ENCODE measurements at places on chromosomes 4 and X.
A peak's percentile ranks its signal among the peaks of the same experiment; 100 is the strongest.

- DNase-seq, result no peak
These were observed 9.1 kb downstream of the CHRDL1 start for GRCh38 chrX:110786486-110786885.

DNA sequence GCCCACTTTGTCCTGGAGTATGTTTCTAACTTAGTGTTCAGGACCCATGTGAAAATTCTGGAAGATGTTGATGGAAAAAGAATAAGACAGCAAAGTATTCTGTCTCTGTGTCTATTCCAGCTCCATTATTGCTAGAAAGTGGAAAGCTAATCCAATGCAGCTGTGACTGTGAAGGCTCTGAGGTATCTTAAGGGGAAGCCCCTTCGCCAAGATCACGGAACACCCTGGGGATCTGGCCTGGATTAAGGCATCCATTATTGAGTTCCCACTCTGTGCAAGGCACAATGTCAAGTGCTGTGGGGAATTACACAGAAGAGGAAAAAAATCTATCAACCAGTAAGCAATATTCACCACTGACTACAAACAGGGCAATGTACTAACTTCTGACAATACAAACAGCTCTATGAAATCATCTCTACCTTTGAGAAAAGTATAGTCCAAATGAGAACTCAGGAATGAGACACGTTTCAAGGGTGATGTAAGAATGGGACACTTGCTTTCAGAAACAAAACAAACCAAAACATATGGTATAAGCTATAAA lies 222.1 kb downstream of the LDB2 start:
- no peak for DNase-seq

DNA sequence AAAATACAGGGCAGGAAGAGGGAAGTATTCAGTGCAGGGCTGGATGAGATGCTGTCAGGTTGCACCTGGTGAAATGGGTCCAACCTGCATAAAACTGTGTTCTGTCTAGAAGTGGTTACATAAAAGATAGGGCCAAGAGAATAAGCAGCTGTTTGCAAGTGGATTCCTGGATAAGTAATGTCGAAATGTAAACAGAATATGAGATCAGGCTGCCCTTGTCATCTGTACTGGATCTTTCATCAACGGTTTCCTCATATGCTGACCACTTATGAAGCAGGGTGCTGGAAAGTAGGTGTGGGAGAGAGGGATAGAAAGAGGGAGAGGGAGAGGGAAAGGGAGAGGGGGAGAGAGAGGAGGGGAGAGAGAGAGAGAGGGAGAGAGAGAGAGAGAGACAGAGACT lies 349.8 kb upstream of the CPEB2 start:
- DNase-seq, result no peak

- DNase-seq, result no peak
These were observed 706.5 kb downstream of the CCSER1 start for GRCh38 chr4:90833706-90834105.

DNA sequence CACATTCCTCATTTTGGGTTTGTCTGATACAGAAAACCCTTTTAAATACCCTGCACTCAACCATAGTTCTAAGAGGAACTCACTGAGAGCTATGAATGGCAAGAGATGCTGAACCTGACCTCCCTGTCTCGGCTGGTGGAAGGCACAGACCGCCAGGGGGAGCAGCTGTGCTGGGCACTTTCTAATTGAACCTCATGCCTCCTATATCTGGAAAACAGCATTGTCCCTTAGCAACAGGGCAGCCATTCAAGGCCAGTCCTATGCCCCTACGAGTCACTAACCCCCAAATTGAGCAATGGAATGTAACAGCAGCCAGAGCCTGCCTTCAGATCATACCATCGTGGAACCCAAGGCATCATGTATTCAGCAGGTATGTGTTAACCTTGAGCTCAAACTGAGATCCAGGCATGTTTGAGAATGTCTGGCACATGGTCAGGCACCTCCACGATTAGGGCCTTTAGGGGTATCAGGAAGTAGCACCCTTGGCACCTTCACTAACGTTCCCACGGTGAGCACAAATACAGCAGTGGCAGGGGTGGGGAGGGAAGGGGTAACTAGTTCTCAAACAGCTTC lies 5.1 kb downstream of the USP27X start:
- peak; percentile 24 for DNase-seq

DNA sequence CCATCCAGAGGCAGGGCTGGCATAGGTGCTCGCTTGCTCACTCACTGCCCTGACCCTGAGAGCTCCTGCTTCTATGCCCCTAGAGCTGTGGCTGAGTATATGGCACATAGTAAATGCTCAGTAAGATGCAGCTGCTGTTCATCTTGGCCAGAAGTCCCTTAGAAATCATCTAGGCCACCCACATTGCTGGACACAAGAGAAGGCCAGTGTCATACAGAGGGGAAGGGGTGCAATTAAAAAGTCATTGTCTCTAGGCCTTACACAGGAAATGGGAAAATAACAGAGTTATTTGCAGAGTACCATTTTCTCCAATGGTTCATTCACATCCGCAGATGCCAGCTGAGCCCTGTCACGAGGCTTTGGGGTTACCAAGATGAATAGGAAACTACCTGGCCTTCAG lies 88.8 kb downstream of the MAMLD1 start:
- no peak for DNase-seq

- no peak for DNase-seq
These were observed 592.9 kb downstream of the BCOR start for GRCh38 chrX:39504850-39505259.

GRCh38 chrX:130261296-130261893 lies 7.3 kb downstream of the ZNF280C start:
- DNase-seq, result no peak

DNA sequence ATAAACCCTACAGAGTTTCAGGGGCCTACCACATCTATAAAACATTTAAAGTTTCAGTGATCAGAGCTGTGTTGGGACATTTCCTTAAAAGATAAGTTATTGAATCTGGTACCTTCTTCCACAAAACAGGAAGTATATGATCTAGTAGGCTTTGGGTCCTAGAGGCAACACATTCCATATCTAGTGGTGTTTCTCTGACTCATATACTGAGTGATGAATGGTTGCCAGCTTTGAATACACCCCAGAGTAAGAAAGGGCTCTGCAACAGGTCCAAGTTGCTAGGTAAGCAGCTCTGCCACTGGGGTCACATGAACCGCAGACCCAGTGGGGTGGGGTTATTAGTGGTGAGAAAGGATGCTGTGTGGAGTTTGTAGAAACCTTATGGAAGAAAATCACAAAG lies 32.4 kb upstream of the BLTP1 start:
- DNase-seq, result no peak

DNA sequence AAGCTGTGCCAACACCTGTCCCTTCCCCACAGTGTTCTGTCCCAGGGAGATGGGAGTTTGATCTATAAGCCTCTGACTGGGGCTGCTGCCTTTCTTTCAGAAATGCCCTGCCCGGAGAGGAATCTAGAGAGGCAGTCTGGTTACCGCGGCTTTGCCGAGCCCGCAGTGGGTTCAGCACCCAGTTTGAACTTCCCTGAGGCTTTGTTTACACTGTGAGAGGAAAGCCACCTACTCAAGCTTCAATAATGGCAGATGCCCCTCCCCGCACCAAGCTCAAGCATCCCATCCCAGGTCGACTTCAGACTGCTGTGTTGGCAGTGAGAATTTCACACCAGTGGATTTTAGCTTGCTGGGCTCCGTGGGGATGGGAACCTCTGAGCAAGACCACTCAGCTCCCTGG lies 33.3 kb upstream of the ARSJ start:
- DNase-seq, result no peak

GRCh38 chr4:88275516-88275915 lies 8.8 kb downstream of the PPM1K start:
- no peak for DNase-seq

DNA sequence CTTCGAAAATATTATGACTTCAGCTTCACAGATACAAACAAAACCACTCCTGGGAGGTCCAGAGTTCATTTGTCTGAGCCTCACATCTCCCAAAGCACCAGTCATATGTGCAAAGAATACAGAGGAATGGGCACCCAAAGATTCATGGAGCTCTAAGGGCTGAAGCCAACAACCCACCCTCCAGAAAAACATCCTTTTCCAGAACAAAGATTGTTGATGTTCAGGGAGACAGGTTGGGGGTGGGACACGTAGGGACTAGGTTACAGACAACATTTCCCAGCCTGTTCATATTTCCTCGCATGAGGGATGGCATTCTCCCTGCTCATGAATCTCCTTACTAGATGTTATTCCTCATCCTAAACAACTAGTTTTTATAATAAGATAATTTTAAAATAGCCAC lies 71.2 kb downstream of the METTL14 start:
- no peak for DNase-seq

Data from DMS 273 treated with DMSO at 0.1 percent for 48 hours (cell line).